NCI-H524 treated with DMSO at 0.1 percent for 48 hours (cell line): ENCODE measurements at places on chromosomes 11 and 22.

DNA sequence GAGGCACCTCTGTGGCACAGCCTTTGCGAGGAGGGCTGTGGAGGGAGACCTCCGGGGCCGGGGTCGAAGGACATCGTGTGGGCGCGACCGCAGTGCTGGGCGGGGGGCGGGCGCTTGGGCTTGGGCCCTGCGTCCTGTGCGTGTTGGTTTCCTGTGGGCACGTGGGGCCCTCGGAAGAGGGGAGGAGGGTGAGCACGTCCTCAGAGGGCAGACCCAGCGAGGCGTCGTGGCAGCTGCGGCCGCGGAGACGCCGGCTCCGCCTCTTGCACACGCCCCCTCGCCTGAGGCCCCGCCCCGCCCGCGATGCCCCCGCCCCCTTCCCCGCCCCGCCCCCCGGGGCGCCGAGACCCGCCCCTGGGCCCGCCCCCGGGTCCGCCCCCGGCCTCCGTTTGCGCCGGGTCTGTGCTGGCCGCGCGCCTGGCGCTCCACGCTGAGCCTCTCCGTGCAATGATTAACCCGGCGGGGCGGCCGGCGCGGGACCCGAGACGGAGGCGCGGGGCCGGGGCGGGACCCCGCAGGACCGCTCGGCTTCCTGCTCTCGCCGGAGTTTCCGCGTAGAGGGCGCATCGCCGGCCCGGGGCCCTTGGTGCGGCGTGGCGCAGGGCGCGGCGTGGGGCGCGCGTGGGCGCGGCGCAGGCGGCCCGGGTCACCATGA lies at the start of gene PRR5:
TSS of gene PRR5 (plus strand) at position 381 of the 655 bp plus-strand sequence. CDS start at position 652, 271 bp downstream.
- DNase-seq: no peak

DNA sequence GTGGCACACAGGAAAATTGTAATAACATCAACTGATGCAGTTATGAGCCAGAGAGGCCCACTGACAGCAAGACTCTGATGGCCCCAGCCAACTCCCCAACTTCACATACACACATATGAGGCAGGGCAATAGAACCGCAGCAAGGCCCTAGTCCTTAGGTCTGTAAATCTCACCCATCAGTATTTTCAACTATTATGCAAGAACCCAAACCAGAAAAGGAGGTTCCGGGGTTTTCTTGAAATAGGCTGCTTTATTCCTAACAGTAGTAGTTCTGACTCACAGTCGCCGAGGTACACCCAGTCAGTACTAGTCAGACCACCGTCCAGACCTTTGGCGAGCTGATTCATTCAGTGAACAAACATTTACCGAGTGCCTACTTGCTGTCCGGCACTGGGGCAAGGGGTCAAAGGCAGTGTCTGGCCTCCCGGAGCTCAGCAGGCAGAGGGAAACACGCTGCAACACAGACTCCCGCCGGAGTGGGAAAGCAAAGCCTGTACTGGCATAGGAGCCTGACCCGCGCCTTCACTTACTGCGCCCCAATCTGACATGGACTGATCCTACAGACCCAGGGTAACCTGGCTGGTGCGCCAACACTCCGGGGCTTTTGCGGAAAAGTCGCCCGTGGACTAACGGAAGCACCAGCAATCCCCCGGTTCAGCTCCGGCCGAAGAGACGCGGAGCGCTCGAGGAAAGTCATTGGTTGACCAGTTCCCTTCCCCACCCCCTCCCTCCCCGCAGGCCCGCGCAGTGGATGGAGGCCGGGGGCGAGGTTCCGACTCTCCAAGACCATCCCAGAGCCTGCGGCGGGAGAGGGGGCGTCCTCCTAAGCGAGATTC lies 1.3 kb downstream of the PLEKHA7 start:
- DNase-seq: no peak

- DNase-seq: no peak
Observed at GRCh38 chr11:34105957-34106504, 602 bp downstream of the NAT10 start.

DNA sequence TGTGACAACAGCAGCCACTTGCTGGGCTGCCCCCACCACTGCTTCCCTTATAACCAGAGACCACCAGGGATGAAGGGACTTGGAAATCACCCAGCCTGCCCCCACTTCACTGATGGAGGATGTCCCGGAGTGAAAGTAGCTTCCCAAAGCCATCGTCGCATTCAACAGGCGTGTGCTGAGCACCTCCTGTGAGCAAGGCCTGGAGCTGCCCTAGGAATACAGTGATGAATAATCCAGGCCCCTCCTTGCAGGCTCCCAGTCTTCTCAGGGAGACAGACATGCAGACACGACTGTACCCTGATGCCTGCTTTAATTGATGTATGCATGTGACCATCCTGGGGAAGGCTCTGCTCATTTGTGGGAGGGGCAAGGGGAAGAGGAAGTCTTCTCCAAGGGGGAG lies 22.6 kb downstream of the PTPN5 start:
- no peak for DNase-seq

DNA sequence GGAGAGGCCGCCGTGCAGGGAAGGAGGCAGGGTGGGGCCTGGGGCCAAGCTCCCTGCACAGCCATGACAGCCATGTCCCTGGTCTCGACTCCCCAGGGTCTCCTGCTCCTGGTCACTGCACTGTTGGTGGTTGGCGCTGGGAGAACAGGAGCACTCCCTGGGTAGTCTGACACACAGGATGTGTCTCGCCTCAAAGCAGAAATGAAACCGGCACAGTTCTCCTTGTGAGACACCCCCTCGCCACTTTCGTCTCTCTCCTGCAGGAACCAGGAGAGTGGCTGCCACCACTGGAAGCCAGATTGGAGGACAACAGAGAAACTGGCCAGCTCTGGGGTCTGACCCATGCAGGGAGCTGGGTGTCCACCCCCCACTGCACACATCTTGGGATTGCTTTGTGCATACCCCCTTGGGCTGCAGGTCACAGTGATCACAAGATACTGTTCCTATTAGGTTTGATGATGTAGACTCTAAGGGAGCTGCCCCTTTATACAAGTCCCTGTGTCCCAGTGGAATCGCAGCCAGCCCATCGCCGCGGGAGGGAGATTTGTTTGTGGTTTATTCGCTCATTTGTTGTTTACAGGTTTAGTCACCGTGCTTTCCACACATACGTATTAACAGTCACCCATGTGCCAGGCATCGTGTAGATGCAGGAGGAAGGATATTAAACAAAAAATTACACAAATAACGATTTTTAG lies 27.0 kb upstream of the YWHAH start:
- DNase-seq: no peak
